ENCODE measurements at places on chromosomes 2 and 18.

DNA sequence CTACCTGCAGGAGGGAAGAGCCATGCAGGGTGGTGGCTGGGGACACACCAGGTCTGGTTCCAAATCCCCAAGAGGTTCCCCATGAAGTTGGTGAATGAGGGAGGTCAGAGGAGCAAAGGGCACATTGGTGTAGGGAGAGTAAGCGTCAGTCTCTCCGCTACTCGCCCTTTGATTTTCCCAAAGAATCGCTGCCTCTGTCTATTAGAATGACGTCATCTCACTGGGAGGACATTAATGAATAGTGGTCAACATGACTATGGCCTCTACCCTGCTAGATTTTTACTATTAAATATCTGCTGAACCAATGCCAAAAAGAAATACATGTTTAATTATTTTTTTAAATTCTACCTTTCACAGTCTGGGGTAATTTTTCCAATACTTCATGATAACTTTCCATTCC is 109.6 kb upstream of the SNTG2 start:
- DNase-seq: no peak

GRCh38 chr2:126766295-126766968 is 110.5 kb downstream of the GYPC start:
- no peak for DNase-seq

- DNase-seq: no peak
Observed at GRCh38 chr2:79952616-79953015, 351.9 kb downstream of the LRRTM1 start.

DNA sequence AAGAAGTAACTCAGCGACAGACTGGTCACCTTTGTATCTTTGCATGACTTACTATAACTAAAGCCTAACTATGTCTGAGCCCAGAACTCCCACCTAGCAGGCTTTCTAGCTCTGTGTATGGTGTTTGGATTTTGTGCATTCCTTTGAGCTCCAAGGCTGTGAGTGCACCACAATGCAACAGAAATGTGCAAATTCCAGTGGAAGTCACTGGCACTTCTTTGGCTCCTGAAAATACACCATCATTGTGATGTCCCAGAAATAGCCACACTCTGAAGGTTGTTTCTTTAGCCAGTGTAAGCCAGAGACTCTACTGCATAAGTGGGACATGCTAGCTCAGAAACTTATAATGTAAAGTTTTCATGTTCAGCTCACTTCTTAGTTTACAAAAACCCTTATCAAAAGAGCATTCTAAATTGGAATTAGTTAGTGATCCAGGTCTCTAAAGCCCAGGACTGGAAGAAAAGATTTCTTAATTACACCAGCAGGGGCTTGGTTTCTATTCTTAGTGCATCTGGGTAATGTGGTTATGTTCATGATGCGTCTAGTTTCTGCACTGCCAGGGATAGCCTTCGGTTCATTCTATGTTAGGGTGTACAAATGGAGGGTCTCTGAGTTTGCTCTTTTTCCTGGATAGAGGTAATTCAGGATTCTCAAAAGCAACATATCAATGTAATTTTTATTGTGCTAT is 1239.5 kb upstream of the ZEB2 start:
- DNase-seq: no peak

Data from stimulated activated CD8-positive, alpha-beta memory T cell treated with anti-CD3 and anti-CD28 coated beads, Interleukin-2, amount 100 ng/mL, for 1 hour (primary cell).